ENCODE measurements at places on chromosomes 12 and 14.

GRCh38 chr12:79454338-79454843 lies 236.4 kb downstream of the PAWR start:
- no peak for DNase-seq

GRCh38 chr14:98956661-98957060 lies 315.3 kb downstream of the BCL11B start:
- no peak for DNase-seq

GRCh38 chr12:94638521-94638920 lies 11.8 kb downstream of the TMCC3 start:
- no peak for DNase-seq

GRCh38 chr12:96329545-96329944 lies 70.7 kb downstream of the CDK17 start:
- DNase-seq: no peak

GRCh38 chr12:19967001-19967400 lies 401.3 kb upstream of the PDE3A start:
- DNase-seq: no peak

- DNase-seq: no peak
These were observed 53.4 kb downstream of the SLC16A7 start for GRCh38 chr12:59649203-59649602.

DNA sequence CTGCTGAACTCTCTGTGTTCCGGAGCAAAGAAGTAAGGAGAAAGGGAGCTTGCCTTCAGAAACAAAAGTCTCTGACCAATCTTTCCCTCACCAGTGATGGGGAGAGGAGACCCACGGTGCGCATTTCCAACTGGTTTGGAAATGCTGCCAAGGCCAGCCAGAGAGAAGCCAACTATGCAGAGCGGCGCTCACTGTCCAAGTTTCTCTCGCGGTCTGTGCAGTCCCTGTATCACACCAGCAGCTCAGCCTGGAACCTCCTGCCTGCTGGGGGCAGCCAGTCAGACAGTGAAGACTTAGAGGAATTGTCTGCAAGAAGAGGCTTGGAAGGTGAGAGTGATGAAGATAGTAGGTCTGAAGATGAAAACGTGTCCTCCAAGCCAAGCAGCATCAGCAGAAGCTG lies 206.2 kb downstream of the NAV3 start:
- no peak for DNase-seq

DNA sequence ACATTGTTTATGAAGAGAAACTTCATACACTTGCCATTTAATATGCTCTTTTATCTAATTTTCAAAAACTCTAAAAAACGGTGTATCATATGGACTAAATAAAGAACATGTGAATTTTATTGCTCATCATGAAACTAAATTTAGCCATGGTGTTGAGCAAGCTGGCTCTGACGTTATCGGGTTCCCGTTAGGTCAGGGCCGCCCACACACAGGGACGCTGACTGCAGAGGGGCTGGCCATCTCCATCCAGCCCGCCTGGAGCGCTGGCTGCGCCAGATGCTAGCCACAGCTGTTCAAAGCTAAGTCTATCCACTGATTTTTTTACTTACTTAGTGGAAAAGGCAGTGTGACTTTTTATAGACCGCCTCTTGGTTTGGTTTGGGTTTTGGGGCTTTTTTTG lies 36.5 kb upstream of the DYNC1H1 start:
- no peak for DNase-seq

All from caudate nucleus (tissue), 63 donors.